Pulmonary artery endothelial cell (primary cell): ENCODE measurements at places on chromosomes 3 and 15.

GRCh38 chr3:170383567-170383966 lies 26.1 kb downstream of the SKIL start:
- no peak for DNase-seq

DNA sequence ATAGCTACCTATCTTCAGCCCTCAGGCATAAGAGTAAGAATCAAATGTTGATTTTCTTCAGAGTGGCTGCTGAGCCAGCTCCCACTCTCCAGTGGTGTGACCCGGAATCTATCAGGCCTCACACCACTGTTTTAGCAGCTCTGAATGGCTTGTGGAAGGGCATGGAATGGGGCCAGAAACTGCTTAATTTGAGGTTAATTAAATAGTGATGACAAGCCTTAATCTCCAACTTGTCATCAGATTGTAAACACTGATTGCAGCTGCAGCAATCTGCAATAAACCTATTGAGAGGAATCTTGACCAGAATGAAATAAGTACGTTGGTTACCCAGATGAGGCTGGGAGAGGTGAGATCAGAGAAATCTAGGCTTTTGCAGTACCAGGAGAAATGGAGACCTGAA lies 317.4 kb downstream of the FHIT start:
- DNase-seq, result no peak

- DNase-seq, result no peak
These were observed 27.0 kb upstream of the ALDH1A3 start for GRCh38 chr15:100852630-100853029.

GRCh38 chr3:180420804-180421203 lies 181.2 kb upstream of the TTC14 start:
- DNase-seq, result no peak

GRCh38 chr15:92677999-92678398 lies 22.4 kb upstream of the FAM174B start:
- no peak for DNase-seq

DNA sequence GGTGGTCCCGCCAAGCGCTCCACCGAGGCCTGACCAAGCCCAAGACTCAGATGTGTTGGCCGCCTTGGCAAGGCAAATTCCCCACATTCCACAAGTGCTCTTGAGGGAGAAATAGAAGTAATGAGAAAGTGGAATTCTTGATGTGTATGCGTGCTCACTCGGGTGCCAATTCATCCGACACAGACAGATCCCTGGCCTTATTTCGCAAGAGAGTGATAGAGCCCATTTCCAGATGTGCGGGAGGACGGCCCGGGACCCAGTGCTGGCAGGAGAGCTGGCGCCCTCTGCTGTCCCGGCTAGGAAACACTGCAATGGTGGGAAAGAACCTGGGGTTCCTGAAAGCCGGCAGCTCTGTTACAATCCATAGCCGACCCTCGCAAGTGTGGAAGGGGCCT lies 76.0 kb downstream of the HMG20A start:
- no peak for DNase-seq

DNA sequence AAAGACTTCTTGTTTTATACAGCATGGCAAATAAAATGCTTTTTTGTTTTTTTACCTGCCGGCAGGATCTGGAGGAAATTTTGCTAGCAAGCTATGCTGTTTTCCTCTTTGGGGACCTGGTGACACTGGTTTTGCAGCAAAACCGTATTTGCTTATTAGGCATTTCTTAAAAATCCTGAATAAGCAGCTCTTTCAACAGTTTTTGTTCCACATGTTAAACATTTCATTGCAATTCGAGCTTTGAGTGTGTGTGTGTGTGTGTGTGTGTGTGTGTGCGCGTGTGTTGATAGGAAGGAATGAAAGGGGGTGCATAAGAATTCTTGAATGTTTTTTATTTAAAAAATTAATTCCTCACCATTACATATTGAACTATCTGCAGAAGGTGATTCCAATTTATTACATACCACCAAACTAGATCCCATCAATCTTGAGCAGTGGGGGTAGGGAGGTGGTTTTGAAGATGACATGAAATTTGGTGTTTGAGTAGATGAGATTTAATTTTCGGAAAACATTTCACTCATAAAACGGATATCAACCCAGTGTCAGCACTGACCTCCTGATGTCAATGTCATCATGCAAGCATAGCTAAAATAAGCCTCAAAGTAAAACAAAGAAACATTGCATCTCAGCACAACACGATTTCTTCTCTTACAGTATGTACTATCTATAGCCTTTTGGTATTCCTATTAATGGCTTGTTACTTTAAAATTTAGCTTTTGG lies 17.3 kb downstream of the ZBTB38 start:
- DNase-seq, result no peak

- DNase-seq, result no peak
These were observed 665 bp downstream of the TM4SF18 start for GRCh38 chr3:149332771-149333170.

GRCh38 chr15:85137489-85138168 lies 156.0 kb downstream of the PDE8A start:
- no peak for DNase-seq

DNA sequence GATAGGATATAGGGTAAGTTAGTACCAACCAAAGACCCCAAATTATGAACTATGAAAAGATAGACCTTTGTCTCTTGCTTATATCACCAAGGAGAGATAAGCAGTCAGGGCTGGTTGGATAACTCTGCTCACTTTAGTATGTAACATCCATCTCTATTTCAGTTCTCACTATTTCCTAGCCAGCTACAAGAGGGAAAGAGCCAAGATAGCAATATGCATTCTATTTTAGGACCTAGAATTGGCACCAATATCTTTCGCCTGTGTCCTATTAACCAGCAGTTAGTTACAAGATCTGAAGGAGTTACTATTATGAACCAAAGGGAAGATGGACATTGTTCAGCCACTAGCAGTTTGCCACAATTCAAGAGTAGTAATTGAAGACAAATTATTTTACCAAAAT lies 457.5 kb downstream of the NSUN3 start:
- DNase-seq, result no peak

GRCh38 chr3:170599091-170599490 lies 13.2 kb upstream of the SLC7A14 start:
- DNase-seq, result no peak

- no peak for DNase-seq
These were observed 43.7 kb downstream of the POC1A start for GRCh38 chr3:52110502-52110901.
